ENCODE measurements at places on chromosomes 5 and 9.

GRCh38 chr9:35108946-35109575 lies 6.1 kb upstream of the STOML2 start:
- no peak for DNase-seq

DNA sequence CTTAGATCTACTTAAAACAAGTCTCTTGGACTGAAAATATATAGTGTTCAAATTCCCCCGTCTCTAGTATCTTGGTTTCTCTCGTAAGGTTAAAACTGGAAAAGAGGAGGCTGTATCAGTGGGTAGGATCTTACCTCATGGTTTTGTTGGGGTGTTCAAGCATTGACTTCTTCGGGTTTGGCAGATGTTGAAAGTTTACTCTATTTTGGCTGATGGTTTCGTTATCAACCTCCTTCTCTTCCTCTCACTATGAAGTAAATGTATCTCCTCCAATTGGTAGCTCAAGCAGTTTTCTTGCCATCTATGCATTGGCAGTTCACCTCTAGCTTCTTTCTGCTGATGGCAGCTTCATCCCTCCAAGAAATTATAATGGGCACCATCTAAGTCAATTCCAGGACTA lies 506.5 kb upstream of the GRIN3A start:
- no peak for DNase-seq

DNA sequence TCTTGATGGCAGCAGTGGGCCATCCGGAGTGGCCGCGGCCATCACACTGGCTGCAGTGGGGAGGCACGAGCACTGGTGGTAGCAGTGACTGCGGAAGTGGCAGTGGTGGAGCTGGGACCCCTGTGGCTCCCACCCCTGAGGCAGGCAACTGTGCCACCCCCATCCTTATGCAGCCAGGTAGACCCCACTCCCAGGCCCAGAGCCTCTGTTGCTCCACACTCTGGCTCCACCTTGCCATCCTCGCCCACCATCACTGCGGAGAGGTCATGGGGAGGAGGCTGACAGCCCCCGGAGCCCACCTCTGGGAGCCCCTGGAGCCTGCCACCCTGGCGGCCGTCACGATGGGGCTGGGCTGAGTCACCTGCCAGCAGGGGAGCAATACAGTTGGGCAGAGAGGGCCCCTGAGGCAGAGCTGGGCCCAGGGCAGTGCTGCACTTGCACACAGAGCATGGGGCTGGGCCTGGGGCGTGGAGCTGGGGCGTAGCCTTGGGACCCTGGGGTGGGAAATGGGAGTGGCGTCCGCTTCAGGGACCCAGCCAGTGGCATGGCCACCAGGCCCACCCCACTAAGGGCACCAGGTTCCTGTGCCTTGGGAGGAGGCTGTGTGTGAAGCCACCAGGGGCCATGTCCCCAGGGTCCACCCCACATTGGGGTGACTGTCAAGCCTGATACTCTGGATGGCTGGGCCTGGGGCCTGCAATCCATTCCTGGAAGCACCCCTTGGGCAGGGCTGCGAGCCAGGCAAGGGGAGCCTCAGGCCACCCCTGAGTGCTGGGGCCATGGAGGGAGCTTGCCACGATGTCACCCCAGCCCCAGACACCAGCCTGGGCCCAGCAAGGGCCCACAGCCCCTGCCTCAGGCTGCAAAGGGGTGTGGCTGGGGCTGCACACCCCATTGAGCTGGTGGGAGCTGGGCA lies 7.7 kb downstream of the AMBP start:
- no peak for DNase-seq

DNA sequence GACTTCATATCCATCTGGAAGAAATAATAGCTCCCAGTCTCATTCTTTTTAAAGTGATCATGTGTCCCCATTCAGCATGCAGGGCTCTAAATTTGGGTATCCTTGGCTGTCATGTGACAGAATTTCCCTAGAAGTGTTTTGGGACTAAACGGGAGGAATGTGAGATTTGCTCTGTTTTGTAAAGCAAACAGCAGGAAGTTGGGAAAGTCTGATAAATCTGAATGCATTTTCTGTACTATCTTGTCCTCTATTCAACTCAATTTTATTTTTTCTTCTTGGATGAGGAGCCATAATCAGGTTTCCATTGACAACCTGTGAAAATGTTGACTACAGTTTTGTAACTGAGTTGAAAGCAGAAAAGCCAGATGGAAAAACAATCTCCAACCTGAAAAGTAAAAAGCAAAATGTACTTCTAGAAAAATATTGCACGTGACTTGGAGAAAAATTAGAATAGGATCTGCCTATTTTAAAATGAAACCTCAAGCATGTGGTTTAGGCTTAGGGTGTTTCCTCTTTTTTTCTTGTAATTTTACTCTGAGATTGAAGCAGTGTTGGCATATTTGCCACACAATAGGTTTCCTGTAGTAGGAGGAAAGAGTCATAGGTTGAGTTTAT lies 76.2 kb upstream of the IL6ST start:
- DNase-seq: no peak

DNA sequence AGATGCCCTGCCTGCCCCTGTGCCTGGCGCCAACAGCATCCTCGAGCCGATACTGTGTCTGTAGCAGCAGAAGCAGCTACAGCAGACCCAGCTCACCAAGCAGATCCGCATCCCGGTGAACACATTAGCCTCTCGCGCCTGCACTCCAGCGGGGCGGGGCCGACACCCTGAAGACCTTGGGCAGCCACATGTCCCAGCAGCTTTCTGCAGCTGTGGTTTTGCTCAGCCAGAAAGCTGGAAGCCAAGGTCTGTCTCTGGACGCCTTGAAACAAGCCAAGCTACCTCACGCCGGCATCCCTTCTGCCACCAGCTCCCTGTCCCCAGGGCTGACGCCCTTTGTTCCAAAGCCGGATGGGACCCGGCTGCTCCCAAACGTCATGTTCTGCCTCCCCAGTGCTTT lies 59.6 kb downstream of the ACTBL2 start:
- no peak for DNase-seq

DNA sequence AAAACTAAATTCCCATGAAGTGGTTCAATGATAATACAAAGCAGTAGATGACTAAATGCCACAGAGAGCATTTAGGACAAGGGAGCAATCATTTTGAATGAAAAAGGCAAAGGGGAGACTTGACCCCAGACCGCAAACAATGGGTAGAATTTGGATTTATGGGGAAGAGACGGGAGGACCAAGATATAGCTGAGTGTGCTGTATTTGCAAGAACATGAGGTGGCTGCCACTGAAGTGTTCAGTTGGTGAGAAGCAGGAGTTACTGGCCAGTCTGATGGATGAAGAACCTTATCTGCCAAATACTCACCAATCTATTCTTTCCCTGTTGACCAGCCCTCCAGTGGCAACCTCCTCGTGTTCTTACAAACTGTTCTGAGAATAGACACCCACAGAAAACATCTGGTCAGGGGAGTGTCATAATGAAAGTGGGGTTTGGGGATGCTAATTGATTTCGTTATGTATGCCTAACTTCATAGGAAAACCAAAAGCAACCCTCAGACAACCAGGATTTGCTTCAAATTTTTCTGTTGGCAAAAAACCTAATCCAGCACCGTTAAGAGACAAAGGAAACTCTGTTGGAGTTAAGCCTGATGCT lies 19.8 kb downstream of the TDRD7 start:
- DNase-seq: no peak

GRCh38 chr9:89579741-89580385 lies 24.9 kb upstream of the GADD45G start:
- no peak for DNase-seq

GRCh38 chr9:92493749-92494387 lies 11.6 kb upstream of the ASPN start:
- DNase-seq: no peak

Measured in NCI-H1436 treated with DMSO at 0.1 percent for 48 hours (cell line).